ENCODE measurements at places on chromosomes 5 and 9.
A peak's percentile ranks its signal among the peaks of the same experiment; 100 is the strongest.

DNA sequence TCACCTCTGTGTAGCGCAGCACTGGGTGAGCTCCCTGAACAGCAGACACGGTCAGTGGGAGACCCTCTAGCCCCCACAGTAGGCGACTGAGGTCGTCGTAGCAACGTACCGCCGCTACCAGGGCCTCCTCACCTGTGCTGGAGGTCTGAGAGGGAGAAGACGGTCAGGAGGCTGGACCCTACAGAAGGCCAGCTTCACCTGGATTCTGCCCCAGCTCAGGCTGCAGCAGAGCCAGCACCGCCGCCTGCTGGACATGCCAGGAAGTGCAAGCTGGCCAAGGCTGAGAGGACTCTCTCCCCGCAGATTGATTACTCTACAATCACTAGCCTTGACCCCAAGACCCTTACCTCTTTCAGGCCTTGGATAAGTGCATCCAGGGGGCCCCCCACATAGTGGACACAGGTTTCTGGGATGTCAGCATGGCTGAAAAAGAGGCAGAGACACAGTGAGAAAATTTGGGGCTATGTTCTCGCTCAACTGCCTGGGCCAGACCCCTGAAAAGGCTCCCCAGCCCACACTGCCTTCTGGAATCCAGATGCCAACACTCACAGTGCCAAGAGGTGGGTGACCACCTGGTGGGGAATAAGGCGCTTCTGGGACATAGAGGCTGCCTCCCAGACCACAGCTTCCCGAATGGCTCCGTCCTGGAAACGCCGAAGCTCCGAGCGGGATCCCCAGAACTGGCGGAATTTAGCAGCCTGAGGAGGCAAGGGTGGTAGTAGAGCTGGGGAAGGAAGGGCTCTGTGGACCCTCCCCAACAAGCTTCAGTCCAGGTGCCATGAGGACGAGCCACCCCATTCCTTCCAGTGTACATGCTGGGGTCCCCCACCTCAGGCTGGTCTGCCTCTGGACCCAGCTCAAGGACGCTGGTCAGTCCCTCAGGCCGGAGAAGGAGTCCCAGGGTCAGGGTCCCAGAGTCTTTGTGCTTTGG is 6.9 kb downstream of the NOL6 start:
- DNase-seq = no peak

DNA sequence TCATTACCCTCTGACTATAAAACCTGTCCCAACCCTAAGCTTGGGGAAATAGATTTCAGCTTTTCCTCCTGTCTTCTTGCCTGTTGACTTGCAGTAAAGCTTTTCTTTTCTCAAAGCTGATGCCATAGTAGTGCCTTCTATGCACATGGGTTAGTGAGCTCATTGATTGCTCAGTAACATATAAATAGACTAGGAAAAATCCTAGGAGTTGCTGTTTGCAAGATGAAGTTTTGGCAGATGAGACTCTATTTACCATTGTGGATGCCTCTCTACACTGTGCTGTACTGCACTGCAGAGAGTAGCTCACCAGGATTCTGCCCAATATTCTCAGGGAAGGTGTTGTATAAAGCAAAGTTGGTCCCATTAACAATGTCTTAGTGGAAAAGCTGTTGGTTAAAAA is 262.7 kb upstream of the CD180 start:
- no peak for DNase-seq

DNA sequence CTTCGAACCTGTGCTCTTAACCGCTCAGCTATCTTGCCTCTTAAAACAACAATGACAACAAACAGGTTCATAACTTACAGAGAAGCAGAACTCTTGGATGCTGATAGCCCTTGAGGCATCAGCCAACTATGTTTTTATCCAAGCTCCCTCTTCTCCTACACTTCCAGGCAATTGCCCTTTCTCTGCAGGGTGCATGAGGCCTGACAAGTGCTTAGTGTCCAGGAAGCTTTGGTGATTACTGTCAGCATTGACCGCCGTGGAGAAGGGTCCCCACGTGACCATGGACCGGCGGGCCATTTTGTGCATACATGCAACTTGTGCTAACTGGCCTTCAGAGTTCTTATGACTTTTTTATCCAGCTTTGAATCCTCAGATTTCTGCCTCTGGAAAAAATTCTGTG is 71.2 kb downstream of the ADCY2 start:
- DNase-seq = no peak

DNA sequence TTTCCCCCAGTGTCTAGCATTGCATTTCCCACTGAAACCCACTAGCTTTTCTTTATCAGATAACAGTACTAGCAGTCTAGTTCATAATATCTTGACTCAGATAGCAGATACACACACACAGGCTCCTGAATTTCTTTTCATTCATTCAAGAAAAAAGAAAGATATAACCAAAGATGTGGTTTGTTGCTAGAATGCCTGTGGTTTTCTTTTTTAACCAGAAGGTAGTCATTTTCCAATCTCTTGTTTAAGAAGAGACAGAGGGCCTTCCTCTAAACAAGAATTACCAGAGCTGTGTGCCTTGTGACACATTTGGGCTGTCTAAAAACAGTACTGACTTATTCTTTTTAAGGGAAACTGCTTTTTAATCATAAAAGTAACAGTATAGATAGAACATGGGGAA is 167.3 kb downstream of the PJA2 start:
- no peak for DNase-seq

- DNase-seq = no peak
Measured at GRCh38 chr5:113112435-113112834, 135.8 kb downstream of the DCP2 start.

DNA sequence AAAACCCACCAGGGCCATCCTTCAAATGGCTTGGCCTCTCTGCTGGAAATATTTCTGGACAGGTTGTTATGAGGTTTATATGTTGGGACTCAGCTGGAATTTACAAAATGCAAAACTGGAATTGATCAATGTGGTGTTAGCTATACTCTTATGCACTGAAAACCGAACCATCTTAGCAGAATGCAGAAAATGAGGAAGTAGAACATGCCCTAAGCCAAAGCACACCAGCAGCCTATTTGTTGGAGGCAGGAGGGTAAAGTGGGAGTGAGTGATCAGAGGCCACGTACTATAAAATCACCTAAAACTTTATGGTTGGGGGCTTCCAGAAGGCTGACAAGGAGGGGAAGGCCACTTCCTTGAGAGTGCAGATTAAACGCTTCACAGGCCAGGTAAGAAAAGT is 63.6 kb upstream of the C5orf63 start:
- no peak for DNase-seq

DNA sequence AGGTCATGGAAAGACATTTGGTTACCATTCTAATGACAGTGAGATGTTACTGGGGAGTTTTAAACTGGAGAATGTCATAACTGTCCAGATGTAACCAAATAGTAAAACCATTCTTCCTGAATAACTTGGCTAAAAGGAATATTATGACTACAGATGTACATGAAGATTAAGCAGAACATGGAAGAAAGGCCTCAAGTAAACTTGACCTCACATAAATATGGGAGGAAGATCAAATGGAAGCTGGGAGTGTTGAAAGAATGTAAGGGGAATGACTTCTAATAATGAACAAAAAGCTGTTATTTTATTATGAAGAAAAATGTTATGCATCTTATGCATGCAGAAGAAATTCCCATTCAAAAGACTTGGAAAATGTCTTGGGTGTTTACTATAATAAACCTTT is 107.7 kb upstream of the CDKN2B start:
- no peak for DNase-seq

DNA sequence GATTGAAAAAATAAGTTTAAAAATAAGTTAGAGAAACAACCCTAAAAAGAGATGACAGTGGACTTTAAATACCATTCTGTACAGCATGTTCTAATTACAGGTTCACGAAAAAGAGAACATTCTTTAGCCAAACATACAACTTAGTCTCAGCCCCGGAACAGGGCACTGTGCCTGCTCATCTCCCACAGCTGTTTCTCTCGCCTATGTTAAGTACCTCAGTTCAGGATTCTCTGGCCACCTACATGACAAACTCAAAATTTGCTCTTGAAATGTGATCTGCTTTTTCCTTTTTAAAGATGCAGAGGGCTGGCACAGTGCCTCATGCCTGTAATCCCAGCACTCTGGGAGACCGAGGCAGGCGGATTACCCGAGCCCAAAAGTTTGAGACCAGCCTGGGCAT is 52.3 kb downstream of the MYO10 start:
- DNase-seq = peak; percentile 49

DNA sequence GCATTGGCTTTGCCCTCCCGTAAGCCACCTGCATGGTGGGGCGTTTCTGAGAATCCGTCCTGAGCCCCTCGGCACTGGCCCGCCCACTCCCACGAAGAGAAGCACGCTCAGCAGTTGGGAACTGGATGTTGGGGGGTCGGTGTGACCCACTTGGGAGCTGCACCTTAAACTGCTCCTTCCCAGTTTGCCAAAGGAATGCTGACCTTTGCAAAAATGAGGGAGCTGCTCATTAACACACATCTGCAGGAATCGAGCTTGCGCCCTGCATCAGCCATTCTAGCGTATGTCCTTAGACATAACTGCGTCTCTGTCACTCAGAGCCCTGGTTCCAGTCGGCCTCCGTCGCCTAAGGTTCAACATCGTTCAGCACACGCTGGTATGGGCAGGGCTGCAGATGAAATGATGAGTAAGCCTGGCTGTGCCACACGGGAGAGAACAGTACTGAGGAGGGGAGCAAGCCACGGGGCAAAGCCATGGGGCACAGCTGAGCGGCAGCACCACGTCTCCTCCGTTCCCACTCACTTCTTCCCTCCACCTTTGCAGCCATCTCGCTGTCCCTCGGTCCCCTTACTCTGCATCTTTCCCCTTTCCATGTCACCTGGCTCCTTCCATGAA is 28.8 kb upstream of the NCS1 start:
- no peak for DNase-seq

GRCh38 chr9:34025062-34025461 is 23.6 kb downstream of the UBAP2 start:
- no peak for DNase-seq

DNA sequence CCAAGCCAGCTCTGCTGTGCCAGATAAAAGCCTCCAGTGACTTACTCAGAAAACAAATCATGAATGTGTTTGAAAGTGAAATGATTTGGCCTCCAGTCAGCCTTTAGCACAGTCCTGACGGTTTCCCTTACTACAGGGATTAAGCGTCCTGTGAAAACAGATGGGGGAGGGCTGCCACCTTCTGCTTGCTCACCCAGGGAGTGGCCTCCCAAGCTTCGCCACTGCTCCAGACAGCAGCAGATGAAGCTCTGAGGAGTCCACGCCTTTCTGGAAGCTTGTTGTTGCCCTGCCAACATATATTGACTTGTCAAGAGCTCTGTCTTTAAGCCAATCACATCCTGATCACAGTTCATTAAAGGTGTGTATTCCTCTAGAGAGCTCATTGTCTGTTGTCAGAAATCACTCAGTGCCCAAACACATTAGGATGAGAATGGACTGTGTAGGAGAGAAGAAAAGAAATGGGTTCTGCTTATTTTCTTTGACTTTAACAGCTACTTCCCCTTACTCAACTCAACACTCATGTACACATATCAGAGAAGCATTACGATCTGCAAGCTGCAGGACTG is 4.9 kb upstream of the FYB1 start:
- no peak for DNase-seq

- peak; percentile 72 for DNase-seq
Measured at GRCh38 chr9:71285191-71285656, 163.8 kb upstream of the TRPM3 start.

DNA sequence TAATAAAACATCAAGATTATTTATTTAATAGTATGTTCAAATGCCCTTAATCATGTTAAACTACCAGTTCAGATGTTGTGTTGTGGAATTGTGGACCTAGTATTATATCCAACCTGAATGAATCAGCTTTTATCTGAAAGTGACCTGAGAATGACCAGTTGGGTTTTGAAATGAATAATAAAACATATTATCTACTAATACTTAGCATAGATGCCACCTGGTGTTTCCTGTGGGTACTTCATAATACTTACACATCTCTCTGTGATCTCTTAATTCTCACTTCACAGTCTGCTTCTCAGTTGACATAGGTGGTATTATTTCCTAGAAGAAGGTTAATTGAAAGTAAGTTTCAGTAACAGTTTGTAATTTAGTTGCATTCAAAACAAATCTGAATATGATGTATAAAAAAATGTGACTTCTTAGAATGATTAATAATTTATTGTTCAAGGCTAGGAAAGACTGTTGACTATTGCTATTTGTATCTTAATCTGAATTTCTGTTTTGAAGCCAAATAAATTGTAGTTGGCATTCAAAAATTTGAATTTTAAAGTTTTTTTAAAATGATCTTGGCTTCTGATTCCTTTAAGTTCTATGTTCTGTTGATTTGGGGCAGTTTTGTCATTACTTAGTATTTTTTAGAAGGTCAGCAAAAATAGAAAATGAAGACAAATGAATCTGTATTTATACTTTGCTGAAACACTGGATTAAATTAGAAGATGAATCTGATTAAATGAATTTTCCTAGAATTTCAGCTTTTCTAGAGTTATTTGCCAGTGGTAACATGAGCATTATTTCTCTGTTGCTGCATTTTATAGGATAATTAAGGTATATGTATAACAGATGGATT is 48.2 kb downstream of the KIF2A start:
- DNase-seq = peak; percentile 11

DNA sequence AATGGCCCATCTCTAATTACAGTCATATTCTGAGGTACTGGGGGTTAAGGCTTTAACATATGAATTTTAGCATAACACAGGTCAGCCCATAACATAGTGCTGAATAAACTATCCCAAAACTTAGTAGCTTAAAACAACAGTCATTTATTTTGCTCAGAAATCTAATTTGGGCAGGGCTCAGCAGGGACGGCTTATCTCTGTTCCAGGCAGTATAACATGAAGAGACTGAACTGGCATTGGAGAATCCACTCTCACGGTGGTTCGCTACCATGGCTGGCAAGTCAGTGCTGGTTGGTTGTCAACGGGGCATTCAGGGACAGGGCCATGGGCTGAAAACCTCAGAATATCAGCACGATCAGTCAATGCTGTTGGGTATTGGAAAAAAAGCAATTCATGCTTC is 520.8 kb upstream of the DAP start:
- no peak for DNase-seq
